ENCODE measurements at places on chromosomes 7 and 10.
A peak's percentile ranks its signal among the peaks of the same experiment; 100 is the strongest.

DNA sequence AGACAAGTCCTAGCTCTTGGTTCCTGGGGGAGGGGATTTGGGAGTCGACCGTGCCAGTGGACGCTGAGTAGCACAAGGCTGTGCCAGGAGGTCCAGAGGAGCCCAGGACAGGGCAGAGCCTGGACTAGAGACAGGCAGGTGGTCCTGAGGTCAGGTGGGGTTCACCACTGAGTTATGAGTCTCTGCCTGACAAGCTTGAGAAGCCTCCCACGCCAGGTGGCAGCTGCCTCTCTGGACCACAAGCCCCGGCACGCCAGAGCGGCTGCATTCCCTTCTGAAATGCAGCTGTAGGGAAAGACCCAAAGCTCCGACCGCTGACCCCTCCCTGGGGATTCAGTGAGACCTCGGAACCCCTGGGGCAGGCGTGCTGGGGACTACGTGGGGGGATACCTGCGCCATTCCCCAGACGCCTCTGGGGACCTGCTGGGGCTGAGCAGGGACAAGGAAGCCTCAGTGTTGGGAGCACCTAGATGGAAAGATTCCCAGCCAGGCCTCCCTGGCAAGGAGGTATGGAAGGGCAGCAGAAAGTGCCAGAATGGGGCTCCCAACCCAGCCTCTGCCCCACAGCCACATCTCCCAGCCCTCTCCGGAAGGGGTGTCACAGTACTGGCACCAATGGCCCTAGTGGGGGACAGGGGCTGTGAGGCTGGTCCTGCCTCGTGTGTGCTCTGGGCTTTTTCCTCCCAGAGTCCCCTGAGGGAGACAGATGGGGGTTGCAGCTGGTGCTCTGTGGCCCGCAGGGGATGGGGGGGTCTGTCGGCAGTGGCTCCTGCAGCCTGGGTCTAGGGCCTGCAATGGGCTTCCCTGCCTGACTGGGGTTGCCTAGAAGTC, 29.0 kb downstream of the PDGFA start:
- no peak for DNase-seq

DNA sequence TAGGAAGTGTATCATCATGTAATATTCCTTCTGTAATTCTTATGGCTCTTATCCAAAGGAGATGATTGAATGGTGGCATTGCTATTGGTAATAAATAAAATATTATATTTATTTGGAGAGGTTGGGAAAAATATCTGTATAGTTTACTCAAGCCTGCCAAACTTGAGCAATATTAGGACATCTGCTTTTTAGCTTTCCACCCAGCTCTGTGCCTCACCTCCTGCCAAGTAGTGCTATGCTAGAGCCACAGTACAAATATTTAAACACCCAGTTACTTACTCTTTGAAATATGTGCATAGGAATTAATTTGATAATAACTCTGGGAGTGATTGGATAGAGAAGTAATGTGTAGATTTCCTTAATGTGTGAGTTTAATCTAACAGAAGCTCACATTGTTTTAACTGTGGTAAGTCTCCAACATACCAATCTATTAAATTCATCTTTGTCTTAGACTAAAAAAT, 129.2 kb downstream of the BBS9 start:
- DNase-seq = no peak

DNA sequence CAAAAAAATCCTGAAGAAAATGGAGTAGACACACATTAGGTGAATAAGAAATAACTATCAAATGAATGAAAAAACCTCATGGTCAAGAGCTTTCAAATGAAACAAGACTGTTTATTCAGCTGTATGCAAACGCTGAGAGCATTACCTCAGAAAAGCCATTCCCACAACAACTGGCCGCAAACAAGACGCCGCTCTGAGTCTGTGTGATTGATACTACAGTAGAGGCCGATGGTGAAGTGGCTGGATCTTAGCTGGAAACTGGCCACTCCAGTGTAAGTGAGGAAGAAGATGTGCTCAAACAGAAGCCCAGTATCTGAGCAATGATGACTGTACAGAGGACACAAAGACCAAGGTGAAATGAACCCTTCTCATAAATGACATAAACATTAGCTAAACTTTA, 252.4 kb upstream of the GHITM start:
- no peak for DNase-seq

- peak; percentile 40 for DNase-seq
Observed at GRCh38 chr10:13349463-13350274, 1.6 kb upstream of the SEPHS1 start.

DNA sequence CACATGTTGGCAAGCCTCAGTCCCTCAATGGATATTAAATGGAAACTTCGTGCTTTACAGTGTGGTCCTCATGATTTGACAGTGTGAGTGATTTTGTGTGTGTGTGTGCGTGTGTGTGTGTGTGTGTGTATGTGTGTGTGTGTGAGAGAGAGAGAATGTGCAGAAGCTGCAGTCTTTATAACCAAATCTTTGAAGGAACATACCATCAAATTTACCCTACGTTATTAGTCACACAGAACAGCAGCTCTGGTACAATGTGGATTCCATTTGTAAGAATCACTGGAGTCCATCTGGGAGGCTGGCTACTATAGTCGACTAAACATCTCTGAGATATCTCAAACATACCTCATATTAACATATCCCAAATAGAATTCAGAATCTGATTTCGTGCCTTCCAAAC, 928.0 kb upstream of the POT1 start:
- DNase-seq = no peak

DNA sequence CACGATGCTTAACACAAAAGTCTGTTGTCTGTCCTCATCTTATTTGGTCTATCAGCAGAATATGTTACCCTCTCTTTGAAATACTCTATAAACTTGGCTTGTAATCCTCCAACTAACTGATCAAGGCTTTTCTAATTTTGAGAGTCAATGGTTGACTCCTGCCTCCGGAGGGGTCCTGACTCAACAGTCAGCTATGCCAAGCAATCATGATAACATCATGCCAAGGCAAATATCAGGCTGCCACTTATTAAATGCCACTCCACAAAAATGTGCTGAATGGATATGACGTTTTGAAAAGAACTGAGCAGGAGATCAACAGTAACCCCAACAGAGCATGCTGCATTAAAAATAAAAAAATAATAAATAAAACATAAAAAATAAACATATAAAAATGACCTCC, 116.1 kb downstream of the PARD3 start:
- peak; percentile 33 for DNase-seq

- DNase-seq = peak; percentile 48
Observed at GRCh38 chr7:125934539-125934938, 1004.9 kb upstream of the POT1 start.

- no peak for DNase-seq
Observed at GRCh38 chr10:75542084-75542483, 110.7 kb downstream of the LRMDA start.

GRCh38 chr7:155470686-155471638, 13.0 kb downstream of the EN2 start:
- DNase-seq = no peak

- no peak for DNase-seq
Observed at GRCh38 chr7:6579446-6579845, 2.2 kb downstream of the ZDHHC4 start.

GRCh38 chr7:107643407-107643806, 17.2 kb upstream of the SLC26A4 start:
- DNase-seq = peak; percentile 51

GRCh38 chr10:93488956-93489528, 6.9 kb upstream of the MYOF start:
- no peak for DNase-seq

GRCh38 chr10:62761115-62761514, 43.4 kb upstream of the ADO start:
- DNase-seq = no peak

- DNase-seq = no peak
Observed at GRCh38 chr10:42476101-42476500, 162.3 kb downstream of the ZNF33B start.

GRCh38 chr7:151304856-151305255, 36.8 kb upstream of the NUB1 start:
- no peak for DNase-seq

GRCh38 chr7:51134013-51134441, 182.6 kb downstream of the COBL start:
- DNase-seq = no peak

DNA sequence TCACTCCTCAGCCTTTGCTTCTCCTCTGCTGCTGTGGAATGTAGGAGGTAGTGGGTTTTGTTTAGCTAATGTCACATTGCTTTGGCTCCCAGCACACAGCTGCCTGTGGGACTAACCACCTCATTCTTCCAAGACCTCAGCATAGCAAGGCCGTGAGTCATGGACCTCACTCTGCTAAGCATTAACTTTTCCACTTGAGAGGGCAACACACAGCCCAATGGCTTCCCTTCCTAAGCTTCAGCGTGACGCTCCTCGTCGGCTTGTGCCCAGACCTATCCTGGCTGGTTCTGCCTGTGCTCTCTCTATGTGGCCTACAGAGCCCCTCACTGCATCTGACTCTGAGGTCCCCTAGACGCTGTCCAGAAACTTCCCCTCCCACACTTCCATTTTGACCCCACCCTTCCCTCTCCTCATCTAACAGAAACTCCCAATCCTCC, 23.3 kb downstream of the MYOF start:
- DNase-seq = peak; percentile 100

DNA sequence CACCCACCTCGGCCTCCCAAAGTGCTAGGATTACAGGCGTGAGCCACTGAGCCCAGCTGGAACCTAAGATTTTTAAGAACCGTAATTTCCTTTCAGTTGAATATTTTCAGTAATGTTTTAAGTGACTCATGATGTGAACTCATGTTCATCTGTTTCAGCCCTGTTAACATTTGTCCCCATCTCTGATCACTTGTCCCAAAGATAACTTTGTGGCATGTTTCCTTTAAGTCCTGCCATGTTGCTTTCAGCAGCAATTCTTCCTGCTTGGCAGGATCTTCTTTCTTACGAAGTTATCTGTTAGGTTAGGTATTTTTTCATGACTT, 19.3 kb downstream of the ZRANB1 start:
- DNase-seq = no peak

GRCh38 chr7:140028311-140028710, 34.4 kb downstream of the PARP12 start:
- DNase-seq = no peak

DNA sequence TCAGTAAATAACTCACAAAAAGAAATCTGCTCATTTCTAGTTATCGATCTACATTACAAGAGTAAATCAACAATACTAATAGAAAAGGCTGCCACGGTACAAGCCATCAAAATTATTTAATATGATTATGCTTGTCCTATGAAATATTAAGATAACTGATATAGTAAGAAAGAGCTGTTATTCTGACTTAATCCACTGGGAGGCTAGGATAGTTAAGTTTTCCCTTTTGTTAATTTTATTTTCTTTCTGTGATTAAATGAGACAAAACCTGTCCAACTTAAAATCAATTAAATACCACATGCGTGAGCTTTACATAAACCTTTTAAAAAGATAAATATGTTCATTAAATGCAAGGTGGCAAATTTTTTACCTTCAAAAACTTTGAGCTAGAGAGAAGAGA, 114.8 kb downstream of the LMBR1 start:
- no peak for DNase-seq

- peak; percentile 34 for DNase-seq
Observed at GRCh38 chr7:122487131-122487530, 182.6 kb upstream of the FEZF1 start.

DNA sequence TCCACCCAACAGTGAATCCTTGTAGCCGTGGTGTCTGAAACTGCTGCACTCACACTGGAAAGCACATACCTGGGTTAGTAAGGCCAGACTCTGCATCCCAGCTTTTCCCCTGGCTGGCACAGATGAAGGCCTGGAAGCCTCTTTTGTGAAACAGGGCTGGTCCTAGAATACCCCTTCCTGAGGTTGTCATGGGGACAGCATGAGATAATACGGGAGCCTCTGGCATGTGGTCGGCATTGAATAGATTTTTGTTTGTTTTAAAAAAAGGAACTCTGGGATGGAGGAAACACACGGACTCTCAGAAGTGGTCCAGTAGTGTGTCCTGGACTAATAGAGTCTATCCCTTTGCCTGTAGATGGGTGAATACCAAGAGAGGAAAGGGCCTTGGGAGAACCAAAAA, 129.7 kb downstream of the TMEM178B start:
- DNase-seq = no peak

- DNase-seq = no peak
Observed at GRCh38 chr7:11587048-11587447, 244.9 kb downstream of the THSD7A start.

DNA sequence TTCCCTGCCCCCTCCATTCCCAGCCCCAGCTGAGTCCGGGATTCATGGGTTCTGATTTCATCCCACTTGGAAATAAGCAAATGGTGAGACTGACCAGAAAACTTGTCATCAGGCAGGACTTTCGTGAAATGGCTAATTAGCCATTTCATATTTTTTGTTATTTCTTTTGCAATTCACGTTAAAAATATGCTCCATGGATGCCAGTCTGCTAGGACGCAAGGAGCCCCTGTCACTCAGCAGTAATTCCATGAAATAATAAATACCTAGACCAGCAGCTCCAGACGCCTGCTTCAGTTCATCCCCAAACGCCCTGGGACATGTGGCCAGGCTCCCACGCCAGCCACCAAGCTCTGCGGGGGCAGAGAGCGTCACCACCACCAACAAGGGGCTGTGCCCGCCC, 111.0 kb downstream of the TRIL start:
- DNase-seq = no peak

DNA sequence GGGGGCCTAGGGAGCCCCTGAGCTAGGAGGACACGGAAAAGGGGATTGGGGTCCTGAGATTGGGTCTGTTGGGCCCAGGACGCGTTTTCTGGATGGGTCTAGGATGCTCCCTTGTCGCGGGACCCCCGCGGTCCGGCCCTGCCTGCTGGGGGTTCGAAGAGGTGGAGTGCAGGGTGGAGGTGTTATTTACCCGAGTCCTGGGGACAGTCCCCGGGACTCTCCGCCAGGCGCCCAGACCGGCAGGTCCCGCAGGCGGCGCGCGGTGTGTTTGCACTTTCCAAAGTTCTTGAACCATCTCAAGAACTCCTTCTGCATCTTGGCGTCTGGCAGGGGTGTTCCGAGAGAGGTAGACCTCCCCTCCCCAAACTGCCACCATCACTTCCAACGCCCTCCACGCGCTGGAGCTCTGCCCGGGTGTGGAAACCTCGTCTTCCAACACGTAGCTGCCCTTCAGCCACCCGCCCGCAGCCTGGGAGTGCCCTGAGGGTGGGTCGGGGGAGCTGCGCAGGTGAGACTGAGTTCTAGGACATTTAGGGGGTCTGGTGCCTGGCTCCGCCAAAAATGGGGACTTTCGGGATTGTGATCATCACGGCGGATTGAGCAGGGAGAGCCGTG, 569 bp downstream of the CAV1 start:
- DNase-seq = no peak

DNA sequence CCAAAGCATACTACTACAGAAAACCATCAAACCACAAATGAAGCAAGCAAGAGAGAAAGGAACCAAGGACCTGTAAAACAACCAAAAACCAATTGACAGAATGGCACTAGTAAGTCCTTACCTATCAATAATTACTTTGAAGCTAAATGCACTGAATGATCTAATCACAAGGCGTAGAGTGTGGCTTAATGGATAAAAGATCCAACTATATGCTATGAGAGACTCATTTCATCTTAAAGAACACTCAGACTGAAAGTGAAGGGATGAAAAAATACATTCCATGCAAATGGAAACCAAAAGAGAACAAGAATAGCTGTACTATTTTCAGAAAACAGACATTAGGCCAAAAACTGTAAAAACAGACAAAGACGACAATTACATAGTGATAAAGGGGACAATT, 70.7 kb downstream of the CRPPA start:
- DNase-seq = no peak

- DNase-seq = no peak
Observed at GRCh38 chr7:34160261-34160752, 255.0 kb downstream of the BMPER start.

Measured in H4 (cell line).